ENCODE measurements at places on chromosomes 7 and 10.

DNA sequence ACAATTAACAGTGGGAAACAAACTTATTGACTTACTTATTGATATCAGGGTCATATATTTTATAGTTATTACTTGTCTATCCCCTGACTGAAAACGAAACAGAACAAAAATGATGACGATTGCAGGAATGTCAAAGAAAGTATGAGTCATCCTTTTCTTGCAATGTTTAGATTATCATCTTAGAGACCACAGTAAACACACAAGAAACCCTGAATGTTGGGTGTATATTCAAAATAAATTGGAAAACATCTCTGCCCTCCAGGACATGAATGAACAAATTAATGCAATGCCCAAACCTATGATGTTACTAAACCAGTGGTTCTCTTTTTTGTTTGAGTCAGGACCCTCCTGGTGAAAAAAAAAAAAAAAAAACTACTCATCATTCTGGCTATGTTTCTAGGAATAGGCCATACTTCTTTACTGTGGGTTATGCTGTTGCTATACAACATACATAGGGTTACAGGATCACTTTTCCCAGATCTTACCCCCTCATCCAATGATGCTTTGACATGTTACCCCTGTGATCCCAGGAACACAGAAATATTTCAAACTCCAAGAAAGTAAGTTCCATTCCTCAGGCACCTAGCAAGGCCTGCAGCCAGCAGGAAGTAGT, 623.4 kb upstream of the IGFBP3 start:
- peak; percentile 84 for DNase-seq

DNA sequence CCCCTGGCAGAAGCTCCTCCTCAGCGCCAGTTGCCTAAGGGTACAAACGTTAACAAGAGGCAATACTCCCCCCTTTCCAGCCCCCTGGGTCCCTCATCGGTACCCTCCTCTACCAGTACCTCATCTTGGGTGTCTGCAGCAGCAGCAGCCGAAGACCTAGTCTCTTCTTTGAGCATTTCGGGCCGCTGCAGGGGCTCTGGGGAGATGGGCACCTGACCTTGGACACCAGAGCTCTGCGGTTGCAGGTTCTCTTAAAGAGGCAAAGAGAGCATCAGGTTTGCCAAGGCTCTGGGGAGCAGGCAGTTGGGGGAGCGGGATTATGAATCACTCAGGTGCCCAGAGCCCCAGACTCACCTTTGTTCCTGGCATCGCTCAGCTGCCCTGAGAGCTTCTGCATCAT, 3.5 kb downstream of the FBXL15 start:
- DNase-seq, result no peak

- DNase-seq, result no peak
Measured at GRCh38 chr10:45433716-45434469, 59.9 kb downstream of the ALOX5 start.

DNA sequence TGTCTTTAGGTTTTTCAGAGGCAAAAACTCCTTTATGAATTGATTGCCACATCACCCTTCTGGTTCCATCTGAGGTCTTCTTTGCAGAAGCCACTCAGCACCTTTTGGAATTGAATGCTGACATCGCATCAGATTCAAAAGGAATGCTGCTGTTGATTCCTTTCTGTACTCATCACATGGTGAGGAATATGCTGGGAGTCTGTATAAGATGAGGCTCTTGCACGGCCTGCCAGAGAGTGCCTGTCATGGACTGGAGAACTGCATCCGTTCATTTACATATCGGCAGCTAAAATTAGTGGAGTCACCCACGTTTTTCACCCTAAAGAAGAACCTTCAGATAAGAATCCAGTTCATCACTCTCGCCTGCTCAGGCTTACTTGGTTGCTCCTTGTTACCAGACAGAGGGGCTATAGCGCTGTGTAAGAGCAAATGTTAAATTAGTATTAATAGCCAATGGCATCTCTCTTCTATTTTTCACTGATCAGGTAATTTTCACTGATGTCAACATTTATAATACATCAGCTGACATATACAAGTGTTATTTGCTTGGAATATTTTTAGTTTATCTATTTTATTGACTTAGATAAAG, 14.3 kb downstream of the NRG3 start:
- no peak for DNase-seq

DNA sequence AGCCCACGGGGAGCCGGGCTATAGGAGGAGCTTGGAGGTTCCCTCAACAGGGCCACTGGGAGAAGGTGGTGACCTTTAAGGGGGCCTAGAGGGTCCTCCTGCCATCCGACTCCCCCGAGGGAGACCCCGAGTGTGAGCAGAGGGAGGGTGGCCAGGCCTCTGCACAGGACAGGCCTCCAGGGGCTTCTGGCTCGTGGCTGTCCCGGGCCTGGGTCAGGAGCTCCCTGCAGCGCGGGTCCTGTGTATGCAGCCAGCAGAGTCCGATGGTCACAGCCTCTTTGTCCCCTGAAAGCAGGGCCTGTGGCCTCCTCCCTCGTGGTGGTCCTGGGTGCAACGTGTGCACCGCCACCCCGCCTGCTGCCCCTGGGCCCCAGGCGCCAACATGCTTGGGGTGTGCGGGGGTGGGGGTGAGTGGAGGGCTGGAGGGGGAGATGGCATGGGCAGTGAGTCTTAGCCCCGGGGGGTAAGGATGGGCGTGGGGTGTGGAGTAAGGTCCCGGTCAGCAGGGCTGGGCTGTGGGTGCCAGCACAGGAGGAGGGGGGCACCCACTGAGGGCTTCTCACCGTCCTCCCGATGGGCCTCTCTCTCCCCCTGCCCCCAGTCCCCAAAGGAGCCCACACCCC, 27.1 kb downstream of the UNCX start:
- no peak for DNase-seq

GRCh38 chr7:146652176-146652575, 535.6 kb downstream of the CNTNAP2 start:
- DNase-seq, result no peak

DNA sequence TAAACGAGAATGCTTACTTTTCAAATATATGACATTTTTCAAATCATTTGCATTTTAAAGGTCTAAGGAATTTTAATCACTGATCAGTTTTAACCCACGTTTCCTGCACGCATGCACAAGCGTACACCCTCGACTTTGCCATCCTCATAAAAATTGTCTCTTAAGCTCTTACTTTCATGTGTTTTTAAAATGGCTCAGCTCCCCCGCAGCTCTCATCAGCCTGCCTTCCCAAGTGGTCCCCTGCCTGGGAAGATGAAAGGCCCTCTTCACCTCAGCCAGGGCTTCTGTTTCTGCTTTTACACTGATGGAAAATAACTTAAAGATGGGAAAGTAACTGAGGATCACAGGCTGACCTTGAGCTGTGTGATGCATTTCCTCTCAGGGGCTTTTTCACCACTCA, 131.6 kb upstream of the LSM8 start:
- no peak for DNase-seq

DNA sequence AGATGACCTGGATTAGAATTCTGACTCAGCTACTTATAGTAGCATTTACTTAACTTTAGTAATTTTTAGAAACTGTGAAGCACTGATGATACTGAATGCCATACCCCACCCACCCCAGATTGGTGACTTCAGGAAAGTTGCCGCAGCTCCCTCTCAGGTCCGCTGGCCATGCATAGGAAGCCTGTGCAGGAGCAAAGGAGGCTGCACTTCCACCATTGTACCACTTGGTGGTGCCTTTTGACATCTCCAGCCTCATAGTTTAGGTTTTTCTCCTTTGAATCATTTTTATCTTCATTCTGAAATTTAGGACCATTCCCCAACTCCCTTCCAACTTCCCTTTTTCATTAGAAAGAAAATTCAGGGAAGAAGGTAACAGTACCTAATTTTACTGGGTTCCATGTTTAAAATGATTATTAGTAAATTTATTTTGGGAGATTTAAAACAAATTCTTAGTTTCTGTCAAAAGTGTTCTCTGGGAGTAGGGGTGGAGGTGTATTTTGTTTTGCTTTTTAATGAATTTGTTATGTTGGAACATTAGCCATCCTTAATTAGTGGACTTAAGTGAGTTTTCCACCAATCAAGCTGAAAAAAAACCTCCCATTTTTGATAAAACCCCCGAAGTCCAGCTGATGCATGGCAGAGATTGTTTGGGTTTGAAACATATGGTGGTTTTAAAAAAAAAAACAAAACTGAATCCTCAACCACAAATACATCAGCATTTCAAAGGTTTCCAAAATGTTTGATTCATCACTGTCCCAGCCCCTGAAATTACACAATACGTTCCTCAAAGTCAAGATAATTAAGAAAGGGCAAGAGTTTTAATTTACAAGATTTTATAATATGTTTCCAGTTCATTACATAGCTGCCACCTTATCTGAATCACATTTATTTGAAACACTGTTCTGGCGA, 109.6 kb downstream of the WNT2 start:
- peak; percentile 78 for DNase-seq

GRCh38 chr7:84536271-84536870, 341.8 kb upstream of the SEMA3A start:
- DNase-seq, result no peak

DNA sequence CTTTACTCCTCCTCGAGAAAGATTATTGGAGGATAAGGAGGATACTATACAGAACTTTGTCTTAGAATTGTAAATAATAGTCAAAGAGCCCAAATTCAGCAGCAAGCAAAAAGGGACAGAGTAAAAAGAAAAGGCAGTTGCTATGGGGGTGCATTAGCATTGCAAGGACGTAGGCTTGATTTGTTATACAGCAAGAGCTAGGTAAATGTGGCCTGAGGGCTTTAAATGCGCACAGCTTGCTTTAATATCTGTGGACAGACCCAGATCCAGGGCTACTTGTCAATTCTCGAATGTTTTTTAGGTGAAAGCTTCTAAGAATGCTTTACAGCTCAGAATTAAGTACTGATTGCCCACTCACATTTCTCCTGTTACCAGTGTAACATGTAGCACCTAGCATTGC, 58.5 kb downstream of the CELF2 start:
- no peak for DNase-seq

DNA sequence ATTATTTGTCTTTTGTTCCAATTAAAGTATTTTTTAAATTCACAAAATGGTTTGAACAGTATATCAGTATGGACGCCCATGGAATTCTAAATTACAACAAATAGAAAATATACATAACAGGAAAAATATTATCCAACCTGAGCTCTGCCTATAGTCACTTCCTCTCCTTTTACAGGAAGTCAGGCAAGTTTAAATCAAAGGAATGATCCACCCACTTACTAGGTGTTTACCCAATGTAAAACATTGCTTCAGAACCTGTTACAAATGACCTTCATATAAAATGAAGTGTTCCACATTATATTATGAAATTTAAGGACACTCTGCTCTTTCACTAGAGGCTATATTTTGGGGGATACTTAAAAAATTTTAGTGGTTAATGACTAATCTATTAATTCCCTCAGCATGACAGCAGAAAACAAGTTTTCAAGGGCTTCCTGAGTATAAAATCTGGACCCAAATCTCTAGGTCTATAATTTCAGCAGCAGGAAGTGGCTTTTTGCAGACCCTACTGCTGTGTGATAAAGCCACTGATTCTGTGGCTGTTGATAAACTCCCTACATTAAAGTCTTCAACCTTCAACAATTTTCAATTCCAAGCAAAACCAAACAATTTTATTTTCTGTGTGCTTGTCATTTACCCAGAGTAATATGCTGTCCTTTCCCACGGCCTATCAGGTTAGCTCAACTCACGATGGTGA, 722.6 kb downstream of the GATA3 start:
- no peak for DNase-seq

GRCh38 chr10:30763918-30764317, 134.4 kb upstream of the LYZL2 start:
- no peak for DNase-seq

DNA sequence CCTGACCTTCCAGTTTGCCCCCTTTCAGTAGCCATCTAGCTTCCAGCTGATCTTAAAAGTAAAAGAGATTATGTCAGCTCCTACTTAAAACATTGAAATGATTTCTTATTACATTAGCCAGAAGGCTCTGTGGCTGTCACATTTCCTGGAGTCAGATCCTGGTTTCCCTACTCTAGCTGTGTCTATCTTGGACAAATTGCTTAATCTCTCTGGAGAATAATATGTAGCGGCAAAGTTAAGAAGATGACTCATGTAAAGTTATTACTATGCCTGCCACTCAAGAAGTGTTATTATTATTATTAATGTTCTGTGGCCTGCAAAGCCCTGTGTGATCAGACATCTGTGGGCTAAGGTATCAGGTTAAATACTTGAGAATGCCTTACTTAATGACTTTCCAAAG, 107.2 kb downstream of the RUNDC3B start:
- DNase-seq, result peak; percentile 16

DNA sequence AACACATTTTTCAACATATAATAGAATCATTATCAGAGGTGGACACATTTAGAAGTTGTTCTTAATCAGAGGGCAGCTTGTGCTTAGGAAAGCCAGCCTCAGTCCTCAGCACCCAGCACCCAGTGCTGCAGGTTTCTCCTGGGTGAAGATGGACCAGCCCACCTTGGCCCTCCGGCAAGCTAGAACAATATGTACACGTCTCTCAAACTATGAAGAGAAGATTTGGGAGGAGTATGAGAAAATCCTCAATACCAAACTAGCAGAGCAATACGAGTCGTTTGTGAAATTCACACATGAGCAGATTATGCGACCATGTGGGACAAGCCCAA, 13.5 kb upstream of the RALA start:
- no peak for DNase-seq

GRCh38 chr7:82204694-82205093, 238.9 kb downstream of the CACNA2D1 start:
- peak; percentile 94 for DNase-seq

GRCh38 chr10:120999868-121000267, 148.7 kb downstream of the WDR11 start:
- DNase-seq, result no peak

- DNase-seq, result no peak
Measured at GRCh38 chr7:1049006-1049741, 4.8 kb downstream of the GPR146 start.

- DNase-seq, result no peak
Measured at GRCh38 chr10:47115322-47115721, 184.7 kb upstream of the GDF10 start.

DNA sequence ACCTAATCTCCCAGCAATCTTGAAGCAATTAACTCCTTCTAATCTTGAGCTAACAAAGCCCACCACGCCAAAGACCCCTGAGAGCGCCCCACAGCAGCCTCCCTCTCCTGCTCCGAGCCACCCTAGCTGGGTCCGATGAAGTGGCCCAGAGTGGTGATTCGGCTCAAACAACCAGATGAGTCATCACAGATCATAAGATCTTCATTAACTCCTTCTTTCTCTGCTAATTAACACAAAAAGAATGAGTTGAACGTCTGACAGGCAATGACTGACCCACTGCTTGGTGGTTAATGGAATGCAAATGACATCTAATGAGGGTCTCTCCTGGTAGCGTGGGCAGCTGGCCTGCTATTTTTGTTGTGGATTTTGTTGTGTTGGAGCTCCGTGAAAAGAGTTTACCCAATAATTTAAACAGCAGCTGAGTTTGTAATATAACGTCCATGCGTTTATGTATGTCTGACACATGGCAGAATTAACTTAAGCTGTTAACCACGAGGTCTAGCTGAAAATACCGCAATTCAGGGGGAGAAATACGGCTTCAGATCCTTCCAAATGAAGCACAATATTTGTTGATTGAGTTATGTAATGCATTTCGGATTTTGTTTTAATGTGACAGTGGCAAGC, 161.4 kb downstream of the RAB11FIP2 start:
- DNase-seq, result no peak

DNA sequence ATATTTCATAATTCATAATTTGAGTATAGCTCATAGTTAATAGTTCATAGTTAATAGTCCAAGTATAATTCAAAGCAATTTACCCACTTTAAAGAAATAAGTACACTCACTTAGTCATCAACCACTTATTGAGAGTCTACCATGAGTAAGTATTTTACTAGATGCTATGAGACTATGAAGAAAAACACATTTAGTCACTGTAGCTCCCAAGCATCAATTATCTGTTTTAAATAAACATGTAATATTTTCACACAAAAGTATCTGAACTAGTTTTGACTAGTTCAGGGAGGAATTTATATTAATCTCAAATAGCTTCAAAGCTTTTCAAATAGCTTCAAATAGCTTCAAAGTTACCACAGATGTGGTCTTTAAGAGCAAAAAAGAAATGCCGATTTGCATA, 119.2 kb downstream of the ANK3 start:
- peak; percentile 79 for DNase-seq
